Right ventricle myocardium superior (tissue), 1 donor: ENCODE measurements at places on chromosomes 2 and 18. TPM values are rescaled to one million over a fixed set of nuclear protein-coding genes. Genes with fewer than 3 reads are reported as not detected.

Gene C2orf66
- total RNA-seq: not detected

Gene MREG
- total RNA-seq: 0.38 TPM

Gene HOXD13
- not detected for total RNA-seq

Gene C1QL2
- total RNA-seq: not detected

Gene LIPG
- 0.19 TPM for total RNA-seq

Gene UGT1A10
- not detected for total RNA-seq

Gene SULT1C2
- 0.48 TPM for total RNA-seq

Gene ALPI
- total RNA-seq: not detected

Gene ALPG
- not detected for total RNA-seq

DNA sequence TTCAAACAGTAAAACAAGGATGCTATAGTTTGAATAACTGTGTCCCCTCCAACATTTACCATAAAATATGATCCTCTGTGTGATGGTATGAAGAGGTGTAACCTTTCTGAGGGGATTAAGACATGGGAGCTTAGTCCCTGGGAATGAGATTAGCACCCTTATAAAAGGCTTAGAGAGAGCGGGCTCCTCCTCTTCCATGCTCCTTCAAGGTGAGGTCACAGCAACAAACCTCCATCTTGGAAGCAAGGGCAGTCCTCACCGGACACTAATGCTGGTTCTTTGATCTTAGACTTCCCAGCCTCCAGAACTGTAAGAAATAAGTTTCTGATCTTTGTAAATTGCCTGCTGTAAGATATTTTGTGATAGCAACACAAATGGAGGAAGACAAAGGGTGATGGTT, 700.3 kb downstream of the TMEM182 start:
- DNase-seq: no peak

DNA sequence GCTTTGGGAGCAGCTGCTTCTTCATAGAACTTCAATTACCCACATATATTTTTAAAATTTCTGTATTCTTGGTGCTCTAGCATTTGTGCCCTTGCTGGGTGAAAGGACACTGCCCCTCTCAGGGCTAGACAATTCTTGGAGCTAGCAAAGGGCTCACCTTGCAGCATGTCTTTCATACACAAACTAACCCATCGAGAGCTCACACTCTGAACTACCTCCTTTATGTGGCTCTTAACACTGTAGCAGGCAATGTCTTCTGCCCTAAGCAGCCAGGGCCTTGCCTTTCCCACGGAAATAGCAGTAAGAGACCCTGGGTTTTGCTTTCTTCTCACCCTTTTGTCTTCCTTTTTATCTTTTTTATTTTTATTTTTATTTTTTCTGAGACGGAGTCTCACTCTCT, 234.0 kb downstream of the ACTR3 start:
- DNase-seq: no peak

DNA sequence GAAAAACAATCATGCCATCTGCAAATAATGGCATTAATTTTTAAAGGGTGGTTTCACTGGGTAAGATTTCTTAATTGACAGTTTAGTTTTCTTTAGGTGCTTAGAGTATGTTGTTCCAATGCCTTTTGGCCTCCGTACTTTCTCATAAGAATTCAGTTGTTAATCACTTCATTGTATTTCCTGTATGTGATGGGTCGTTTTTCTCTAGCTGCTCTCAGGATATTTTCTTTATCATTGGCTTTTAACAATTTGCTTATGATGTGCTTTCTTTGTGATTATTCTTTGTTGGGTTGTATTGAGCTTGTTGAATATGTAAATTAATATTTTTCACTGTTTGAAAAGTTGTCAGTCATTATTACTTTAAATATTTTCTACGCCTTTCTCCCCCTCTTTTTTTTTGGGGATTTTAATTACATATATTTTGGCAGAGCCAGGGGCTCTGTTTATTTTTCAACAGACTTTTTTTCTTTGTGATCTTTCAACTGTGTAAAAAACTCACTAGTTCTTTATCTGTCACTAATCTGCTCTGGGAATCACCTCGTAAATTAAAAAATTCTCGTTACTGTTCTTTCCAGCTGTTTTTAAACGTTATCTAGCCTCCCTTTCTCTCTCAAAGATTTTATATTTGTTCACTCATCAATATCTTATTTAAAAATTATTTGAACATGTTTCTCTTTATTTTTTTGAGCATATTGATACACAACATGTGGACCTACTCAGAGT, 56.2 kb upstream of the IL1R1 start:
- no peak for DNase-seq

GRCh38 chr2:19046986-19047780, 311.2 kb downstream of the OSR1 start:
- no peak for DNase-seq

DNA sequence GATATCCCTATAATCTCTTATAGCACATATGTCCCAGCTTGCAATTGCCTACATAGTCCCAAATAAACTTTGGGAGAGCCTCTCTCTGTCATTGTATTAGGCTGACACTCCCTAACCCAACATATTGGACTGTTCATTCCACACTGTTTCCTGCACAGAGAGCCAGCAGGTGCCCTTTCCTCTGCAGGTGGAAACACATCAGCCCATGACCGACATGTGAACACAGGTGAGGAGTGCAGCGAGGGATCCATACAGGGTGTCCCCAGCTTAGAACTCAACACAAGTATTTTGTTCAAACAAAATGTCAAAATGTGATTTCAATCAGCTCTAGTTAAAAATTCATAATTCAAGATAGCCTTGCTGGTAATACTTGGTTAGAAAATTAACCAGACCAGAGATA, 49.9 kb upstream of the TPO start:
- no peak for DNase-seq

DNA sequence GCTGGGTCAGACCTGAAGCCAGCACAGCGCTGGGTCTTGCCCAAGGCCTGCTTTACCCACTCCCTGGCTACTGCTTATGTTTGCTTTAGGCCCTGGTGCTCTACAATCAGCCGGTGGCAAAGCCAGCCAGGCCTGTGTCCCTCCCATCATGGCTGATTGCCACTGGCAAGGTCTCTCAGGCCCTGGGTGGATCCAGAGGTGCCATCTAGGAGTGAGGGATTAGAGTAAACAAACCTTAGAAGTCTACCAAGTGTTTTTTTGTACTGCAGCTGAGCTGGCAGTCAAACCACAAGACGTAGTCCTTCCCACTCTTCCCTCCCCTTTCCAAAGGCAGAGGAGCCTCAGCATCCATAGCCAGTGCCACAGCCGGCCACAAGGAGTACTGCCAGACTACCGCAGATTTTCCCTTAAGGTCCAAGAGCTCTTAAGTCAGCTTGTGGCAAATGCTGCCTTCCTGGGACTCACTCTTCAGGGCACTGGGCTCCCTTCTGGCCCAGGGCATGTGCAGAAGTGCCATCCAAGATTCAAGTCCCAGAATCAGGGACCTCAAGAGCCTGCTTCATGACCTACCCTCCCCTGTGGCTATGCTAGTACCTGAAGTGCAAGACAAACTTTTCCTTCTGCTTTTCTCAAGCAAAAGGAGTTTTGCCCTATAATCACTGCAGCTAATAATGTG, 20.0 kb downstream of the IL1RL2 start:
- no peak for DNase-seq

GRCh38 chr2:102025016-102025501, 33.3 kb downstream of the IL1R2 start:
- DNase-seq: no peak

DNA sequence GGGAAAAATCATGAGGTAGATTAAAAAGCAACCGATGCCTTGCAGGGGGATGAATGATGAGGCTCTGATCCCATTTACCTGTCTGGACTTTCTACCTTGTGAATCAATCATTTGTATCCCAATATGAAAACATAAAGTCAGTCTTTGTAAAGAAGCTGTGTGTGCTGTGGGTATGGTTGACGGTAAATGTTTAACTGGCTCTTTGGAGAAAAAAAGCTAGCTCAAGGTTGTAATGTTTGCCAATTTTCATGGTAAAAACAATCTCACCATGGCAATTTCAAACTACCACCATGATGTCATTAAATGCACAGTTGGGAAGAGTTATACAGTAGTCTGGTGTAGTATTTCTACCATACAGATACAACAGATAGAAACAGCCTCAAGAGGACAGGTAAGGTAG, 14.6 kb downstream of the TTR start:
- DNase-seq: no peak

DNA sequence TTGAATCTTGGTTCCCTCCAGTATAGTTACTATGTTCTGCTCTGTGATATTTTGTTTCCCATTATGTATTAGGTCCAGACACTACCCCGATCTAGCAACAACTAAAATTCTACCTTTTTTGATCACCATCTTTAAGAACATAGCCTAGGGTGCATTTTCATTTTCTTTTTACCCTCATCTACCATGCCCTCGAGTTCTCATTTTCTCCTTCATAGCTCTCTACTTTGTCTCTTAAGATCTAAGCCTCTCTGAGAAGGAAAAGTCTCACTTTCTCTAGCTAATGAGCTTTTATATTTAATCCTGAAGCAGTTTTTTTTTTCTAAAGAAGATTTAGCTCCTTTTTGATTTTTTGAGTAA, 1089.4 kb upstream of the SLC39A10 start:
- no peak for DNase-seq

DNA sequence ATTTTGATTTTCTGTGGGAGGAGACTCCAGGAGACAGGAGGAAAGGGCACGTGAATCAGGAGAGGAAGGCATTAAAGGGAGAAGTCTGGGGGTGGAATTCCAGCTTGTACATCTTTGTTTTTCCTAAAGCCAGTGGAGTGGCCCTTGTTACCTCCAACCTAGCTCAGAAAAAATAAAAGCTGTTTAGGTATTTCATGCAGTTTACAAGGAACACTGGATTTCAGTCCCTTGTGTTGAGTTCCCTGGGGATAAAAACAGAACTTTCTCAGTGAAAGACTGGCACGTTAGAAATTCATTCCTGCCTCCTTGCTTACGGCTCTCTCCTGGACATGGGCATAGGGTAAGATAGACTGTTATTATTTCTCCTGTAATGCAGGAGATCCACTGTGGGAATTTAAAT, 170.2 kb downstream of the ZEB2 start:
- no peak for DNase-seq

- DNase-seq: no peak
Observed at GRCh38 chr2:70785137-70785911, 5.1 kb downstream of the FIGLA start.

DNA sequence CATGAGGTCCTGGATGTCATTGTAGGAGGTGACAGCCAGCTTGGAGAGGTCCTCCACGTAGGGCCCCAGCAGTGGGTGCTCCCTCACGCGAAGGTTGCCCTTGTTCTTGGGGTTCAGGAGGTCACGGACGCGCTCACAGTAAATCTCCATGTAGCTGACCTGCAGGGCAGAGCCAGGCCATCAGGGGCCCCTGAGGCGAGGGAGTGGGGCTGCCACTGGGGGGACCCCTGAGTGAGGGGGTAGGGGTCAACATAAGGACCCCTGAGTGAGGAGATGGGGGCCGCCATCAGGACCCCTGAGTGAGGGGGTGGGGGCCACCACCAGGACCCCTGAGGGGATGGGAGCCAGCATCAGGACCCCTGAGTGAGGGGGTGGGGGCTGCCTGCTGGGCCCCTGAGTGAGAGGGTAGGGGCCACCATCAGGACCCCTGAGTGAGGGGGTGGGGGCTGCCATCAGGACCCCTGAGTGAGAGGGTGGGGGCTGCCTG, 33.6 kb downstream of the KIF1A start:
- DNase-seq: peak; percentile 29

- no peak for DNase-seq
Observed at GRCh38 chr2:26854283-26854827, 6.4 kb downstream of the DPYSL5 start.

DNA sequence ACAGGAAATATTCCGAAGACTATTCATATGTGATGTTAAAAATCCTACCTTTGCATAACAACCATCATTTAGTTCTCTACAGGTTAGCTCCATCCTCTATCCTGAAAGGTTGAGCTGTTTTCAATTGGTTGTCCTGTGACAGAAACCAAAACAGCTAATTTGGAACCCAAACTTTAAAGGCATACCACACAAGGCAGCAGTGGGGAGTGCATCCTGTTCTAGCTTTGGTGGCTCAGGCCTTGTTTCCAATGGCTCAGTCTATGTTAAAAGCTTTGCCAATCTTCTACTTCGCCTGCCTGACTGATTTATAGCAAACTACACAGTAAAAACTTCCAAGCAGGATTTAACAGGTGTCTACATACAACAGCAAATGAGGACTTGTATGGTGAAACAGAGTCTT, 3.2 kb downstream of the CD226 start:
- no peak for DNase-seq

- DNase-seq: no peak
Observed at GRCh38 chr2:231467613-231468530, 3.6 kb upstream of the NCL start.

- no peak for DNase-seq
Observed at GRCh38 chr2:10333247-10333613, 30.5 kb downstream of the HPCAL1 start.

DNA sequence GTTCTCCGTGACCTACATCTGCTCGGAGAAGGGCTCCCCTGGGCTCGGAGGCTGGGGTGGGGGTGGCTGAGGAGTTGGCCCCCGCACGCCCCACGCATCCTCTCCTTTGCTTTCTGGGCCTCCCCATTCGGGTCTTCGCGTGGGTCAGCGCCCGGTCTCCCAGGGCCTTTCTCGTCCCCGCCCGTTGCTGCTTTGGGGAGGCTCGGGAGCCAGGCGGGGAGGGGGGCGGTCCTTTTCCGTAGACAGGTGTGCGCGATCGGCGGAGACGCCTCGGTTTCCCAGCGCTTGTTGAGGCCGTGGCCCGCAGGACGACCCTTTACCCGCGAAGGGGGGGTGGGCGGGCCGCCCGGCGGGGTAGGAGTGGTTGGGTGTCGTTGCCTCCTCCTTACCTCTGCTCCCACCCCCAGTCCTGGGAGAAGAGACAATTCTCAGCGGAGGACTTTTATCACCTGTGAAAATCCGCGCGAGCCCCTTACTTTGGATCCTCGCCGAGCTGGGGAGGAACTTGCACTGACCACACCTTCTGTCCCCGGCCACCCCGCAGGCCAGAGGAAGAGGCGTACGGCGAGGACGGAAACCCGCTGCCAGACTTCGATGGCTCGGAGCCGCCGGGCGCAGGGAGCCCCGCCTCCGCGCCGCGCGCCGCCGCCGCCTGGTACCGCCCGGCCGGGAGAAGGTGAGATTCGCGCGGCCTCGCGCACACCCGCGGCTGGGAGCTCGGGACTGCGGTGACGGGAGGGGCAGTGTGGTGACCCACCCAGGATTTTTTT, 2.6 kb downstream of the ADCYAP1 start:
- no peak for DNase-seq

DNA sequence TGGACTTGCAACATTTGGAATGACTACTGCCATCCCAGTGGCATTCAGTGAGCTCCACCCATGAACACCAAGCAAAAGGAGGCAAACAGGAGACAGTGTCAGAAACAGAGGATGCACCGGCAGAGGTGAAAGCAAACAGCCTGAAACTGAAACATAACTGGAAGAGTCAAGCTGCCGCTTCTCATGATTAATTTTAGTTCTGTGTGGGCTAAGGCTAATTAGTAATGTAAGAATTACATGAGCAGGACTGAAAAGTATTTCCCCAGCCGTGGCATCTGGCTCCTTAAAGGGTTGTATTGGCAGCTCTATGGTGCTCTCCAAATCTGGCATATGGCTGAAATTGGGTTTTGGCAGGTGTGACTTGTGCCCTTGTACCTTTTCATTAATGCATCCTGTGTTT, 1108.1 kb downstream of the TSN start:
- no peak for DNase-seq
